ENCODE measurements at places on chromosomes 2 and 18. TPM values are rescaled to one million over a fixed set of nuclear protein-coding genes. Genes with fewer than 3 reads are reported as not detected.

DNA sequence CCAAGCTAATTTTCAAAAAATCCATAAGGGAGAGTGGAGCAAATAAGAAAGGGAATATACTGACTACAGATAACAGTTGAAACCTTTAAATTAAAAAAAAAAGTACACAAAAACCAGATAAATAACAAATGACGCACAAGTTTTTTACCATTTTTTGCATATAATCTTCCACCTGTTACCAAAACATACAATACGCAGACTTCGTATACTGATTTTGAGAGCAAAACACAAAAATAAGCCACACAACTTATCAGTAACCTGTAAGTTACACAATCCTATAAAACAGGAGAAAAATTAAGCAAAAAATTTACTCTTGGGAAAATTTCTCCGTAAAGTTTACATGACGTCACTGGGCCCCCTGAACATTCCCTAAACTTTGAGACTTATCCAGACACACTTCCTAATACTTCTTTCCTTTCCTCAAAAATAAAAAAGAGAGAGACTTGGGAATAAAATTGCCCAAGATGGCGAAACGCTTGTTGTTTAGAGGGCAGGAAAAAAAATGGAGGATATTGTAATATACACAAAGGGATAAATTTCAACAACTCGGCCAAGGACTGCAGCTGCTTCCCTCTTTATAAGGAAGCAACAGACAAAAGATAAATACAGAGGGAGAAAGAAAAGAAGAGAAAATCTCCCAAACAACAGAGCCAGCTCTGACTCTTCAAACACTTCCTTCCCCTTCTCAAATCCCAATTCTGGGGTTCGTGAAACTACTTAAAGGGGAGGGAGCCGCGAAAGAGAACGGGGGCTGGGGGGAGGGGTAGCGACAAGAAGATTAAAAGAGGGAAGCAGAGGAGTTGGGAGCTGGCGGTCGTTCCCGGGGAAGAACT is 1.6 kb downstream of the BAZ2B start:
- H3K4me1 ChIP-seq: peaks cover 33% of the 10 kb centered on the region
- peaks cover 9% of the 10 kb centered on the region for H3K36me3 ChIP-seq
- peak overlapping the region; percentile 100 for H3K4me3 ChIP-seq
- H3K27ac ChIP-seq: peak overlapping the region; percentile 100
- DNase-seq: no peak
- peaks cover 15% of the 10 kb centered on the region for H3K27me3 ChIP-seq

Gene ASIC4
- 1.6 TPM for total RNA-seq

GRCh38 chr2:3319745-3320566 is 57.7 kb downstream of the EIPR1 start:
- no peak overlapping the region for H3K27ac ChIP-seq
- H3K36me3 ChIP-seq: peaks cover 21% of the 10 kb centered on the region
- no peaks in the 10 kb centered on the region for H3K27me3 ChIP-seq
- no peak for DNase-seq

DNA sequence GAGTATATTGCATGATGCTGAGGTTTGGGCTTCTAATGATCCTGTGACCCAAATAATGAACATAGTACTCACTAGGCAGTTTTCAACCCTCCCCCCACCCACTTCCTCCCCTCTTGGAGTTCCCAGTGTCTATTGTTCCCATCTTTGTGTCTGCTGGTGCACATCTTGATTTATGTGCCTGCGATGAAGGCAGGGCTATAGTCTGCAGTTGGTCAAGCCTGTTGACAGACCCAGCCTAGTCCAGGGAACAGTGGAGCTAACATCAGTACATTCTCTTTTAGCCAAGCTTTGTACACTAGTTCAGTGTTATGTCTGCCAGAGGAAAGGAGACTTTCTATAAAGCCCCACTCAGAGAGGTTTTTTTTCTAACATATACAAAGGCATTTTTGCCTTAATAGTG is 287.6 kb downstream of the CPS1 start:
- H3K27me3 ChIP-seq: no peaks in the 10 kb centered on the region
- H3K4me1 ChIP-seq: no peaks in the 10 kb centered on the region
- H3K4me3 ChIP-seq: no peak overlapping the region
- H3K36me3 ChIP-seq: no peaks in the 10 kb centered on the region
- H3K27ac ChIP-seq: no peak overlapping the region

DNA sequence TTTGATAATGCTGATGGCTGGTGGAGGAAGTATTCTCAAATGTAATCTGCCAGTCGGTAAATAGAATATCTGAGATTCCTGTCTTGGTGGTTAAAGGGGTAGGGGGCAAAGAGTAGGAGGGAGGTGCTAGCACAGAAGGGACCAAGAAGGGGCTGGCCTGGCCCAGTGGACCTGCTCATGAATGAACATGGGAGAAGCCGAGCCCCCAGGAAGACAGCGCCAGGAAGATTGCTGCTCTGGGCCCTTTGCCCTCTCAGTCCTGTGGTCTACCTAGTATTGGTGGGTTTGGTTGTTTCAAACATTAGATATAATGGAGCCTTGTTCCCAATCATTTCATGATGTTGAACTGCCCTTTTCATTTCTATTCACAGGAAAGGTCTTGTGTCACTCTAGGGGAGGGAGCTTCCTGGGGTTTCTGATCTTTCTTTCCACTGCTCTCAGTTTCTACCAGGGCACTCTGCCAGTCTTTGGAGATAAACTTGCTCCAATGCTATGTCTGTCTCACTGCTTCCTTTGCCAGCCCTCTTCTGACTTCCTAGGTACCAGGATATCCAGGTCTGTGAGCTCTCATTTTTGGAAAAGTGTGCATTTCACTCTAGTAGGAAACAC is 5.3 kb upstream of the MOCOS start:
- H3K27me3 ChIP-seq: peaks cover 10% of the 10 kb centered on the region
- DNase-seq: no peak
- H3K27ac ChIP-seq: no peak overlapping the region
- peaks cover 38% of the 10 kb centered on the region for H3K4me1 ChIP-seq
- H3K4me3 ChIP-seq: peak overlapping the region; percentile 4

Gene GREB1
- 35.9 TPM for total RNA-seq

Gene SPR
- 12.2 TPM for total RNA-seq

Gene SCYGR4
- not detected for total RNA-seq

Data from endothelial cell (in vitro differentiated cells).